Hippocampal formation (tissue), 2 donors: ENCODE measurements at places on chromosomes 12 and 14.

GRCh38 chr14:24422694-24423601, 6.5 kb downstream of the CBLN3 start:
- no peak for DNase-seq

- DNase-seq, result no peak
Observed at GRCh38 chr12:91139286-91139685, 28.0 kb upstream of the LUM start.

- DNase-seq, result no peak
Observed at GRCh38 chr14:60212503-60213371, 36.3 kb upstream of the PPM1A start.

- no peak for DNase-seq
Observed at GRCh38 chr14:47442211-47442610, 233.2 kb downstream of the MDGA2 start.

DNA sequence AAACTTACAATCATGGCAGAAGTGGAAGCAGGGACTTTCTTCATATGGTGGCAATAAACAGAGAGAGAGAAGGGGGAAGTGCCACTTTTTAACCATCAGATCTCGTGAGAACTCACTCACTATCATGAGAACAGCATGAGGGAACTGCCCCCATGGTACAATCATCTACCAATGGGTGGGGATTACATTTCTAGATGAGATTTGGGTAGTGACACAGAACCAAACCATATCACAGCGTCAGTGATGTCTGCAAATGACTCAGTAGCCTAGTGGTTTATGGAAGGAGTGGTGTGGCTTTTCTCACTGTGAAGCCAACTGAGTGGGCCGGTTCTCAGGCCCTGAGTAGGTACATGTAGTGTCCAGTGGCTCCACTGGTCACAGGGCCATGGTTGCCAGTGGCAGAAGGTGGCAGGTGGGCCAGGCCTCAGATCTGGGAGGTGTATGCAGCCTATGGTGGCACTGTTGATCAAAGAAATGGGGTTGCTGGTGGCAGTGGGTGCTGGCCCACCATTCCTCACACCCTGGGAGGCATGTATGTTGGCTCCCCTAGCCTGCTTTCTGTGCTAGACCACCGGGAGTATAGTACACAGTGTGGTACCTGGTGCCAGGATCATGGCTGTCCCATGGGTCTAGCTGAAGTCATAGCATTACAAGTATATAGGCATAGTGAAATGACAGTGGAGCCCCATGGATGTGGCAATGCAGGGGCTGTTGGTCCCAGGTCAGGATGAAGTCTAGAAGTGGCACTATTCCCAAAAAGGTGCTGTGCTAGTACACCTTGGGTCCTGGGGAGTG, 191.9 kb downstream of the NUBPL start:
- no peak for DNase-seq

DNA sequence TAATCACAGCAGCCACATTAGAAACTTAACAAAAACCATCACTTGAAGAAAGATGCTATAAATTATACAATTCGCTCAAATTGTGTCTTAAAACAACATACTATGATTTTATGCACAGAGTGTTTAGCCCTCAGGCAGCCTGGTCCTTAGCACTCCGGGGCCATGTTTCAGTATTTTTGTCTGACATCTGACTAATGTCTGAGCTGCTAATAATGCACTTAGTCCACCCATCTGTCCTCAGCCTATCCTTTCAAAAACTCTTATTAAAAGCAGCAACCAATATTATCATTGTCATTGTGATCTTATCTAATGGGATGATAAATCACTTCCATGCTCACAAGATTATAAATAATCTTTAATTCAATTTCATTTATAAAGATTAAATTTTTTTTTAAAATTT, 602.7 kb upstream of the FOXG1 start:
- DNase-seq, result no peak

- no peak for DNase-seq
Observed at GRCh38 chr12:5783289-5783920, 161.7 kb downstream of the ANO2 start.

- no peak for DNase-seq
Observed at GRCh38 chr12:12070674-12071656, at the start of gene BCL2L14. Gene BCL2L14, plus strand, starts transcription at chr12:12070939. Its CDS starts 8,367 bp downstream, at chr12:12079306.
